ENCODE measurements at places on chromosomes 2 and 18. TPM values are rescaled to one million over a fixed set of nuclear protein-coding genes. Genes with fewer than 3 reads are reported as not detected.
A peak's percentile ranks its signal among the peaks of the same experiment; 100 is the strongest.

- DNase-seq = peak; percentile 52
These were observed 16.5 kb upstream of the CERS6 start for GRCh38 chr2:168439536-168439935.

- DNase-seq = peak; percentile 24
These were observed 228.9 kb upstream of the FOSL2 start for GRCh38 chr2:28163627-28164279.

GRCh38 chr2:237235383-237236095, 149.8 kb downstream of the COPS8 start:
- DNase-seq = peak; percentile 95

CYRIA gene
- total RNA-seq = 17.9 TPM

EVX2 gene
- total RNA-seq = not detected

GRCh38 chr2:44671276-44671675, 270.2 kb upstream of the SIX3 start:
- DNase-seq = no peak

TMEM37 gene
- 11.5 TPM for total RNA-seq

DNA sequence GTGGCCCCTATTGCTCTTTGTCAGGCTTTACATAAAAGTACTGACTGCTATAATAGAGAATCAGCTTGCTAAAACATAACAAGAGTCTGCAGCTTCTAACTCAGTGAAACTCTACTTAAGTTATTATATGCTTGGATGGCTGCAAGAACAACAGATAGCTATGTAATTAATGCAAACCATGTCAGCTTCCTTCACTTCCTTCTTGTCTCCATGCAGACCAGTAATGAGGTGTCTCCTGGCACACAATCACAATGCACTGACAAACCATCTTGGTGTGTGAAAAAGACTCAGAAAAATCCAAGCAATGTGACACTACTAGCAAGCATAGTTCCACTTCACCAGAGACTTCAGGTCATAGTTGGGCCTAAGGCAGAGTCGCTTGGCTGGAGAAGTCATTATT, 2068.9 kb upstream of the PIK3C3 start:
- DNase-seq = peak; percentile 64

DNA sequence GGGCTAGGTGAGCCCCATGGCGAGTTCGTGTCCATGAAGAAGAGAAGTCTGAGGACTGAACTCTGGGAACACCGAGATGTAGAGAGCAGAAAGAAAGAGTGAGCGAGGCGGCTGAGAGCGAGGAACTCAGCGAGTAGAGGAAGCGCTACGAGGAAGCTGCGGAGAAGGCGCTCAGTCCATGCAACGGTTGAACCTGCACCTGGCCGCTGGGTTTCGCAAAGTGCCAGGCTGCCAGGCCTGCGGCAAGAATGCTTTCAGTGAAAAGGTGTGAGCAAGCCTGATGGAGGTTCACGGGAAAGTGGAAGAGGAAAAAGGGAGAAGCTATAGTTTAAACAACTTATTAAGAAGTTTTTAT, 251.0 kb upstream of the TMEM200C start:
- DNase-seq = no peak

CRIM1 gene
- total RNA-seq = 76.1 TPM

GRCh38 chr2:101185085-101185484, 33.9 kb upstream of the TBC1D8 start:
- no peak for DNase-seq

- DNase-seq = no peak
These were observed 377.3 kb downstream of the LNPK start for GRCh38 chr2:175624785-175625184.

TAF4B gene
- 5.9 TPM for total RNA-seq

FAM210A gene
- 20.2 TPM for total RNA-seq

- no peak for DNase-seq
These were observed 46.3 kb upstream of the AQP4 start for GRCh38 chr18:26911840-26912239.

GRCh38 chr2:170191166-170191866, 13.4 kb downstream of the MYO3B start:
- no peak for DNase-seq

DNA sequence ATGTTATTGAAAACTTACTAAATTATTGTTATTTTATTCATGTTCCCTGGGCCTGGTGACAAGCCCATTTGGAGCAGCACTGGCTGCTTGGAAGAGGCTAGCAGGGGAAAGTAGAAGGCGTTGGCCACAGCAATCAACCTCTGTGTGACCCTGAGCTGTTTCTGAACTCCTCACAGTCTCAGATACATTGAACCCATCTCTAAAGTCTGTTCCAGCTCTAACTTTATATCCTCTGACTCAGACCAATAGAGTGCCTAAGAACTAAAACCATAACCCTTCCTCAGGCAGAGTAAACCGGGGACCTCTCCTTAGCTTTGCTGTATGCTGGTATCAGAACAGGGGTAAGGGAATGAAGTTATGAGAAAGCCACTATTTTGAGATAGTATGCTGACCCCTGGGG, 96.4 kb upstream of the NOL4 start:
- DNase-seq = no peak

- no peak for DNase-seq
These were observed 60.7 kb downstream of the TTC27 start for GRCh38 chr2:32688541-32688940.

CLEC4F gene
- 0.31 TPM for total RNA-seq

- no peak for DNase-seq
These were observed 60.9 kb downstream of the ATF2 start for GRCh38 chr2:175107146-175107545.

DNA sequence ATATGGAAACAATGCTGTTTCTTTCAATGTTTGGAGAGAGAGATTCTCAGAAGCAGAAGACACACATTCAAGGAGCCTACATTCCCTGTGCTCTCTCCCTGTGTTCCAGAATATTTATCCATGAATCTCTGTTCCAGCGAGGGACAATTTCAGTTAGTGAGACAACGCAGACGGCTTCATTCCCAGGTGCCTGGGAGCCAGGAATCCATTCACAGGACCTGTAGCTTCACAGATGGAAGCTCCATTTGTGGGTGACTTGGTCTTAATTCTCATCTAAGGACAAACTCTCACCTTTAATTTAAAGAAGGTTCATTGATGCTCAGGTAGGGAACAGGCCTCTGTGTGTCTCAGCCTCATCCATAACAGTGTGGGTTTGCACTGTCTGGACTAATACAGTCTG, 1156.6 kb downstream of the RPIA start:
- no peak for DNase-seq

DNA sequence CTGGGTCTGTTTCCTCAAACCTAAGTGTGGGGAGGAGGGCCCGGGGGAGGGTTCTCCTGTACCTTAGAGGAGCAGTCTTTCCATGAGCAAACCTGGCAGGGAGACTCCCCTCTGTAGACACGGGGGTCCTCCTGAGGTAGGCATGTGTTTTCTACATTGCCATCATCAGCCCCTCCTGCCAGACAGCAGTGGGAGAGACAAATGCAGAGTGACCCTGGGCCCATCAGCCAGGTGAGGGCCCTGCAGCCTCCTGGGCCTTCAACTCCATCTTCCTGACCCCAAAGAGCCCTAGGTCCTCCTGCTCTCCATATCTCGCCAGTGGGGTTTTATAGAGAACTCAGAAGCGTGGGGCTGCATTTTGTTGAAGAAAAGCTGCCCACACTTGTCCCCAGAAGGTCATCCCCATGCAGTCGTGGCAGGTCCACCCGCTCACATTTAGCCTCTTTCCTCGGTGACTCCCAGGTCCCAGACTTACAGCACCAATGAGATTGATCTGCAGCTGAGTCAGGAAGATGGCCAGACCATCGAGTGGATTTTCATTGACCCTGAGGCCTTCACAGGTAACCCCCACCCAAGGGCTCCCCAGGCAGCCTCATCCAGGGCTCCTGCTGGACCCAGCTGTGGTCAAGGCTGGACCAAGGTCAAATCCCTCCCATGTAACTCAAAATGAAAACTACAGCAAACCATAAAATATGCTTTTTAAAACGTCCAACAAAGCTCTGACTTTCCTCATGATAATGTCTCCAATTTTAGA, 2.6 kb downstream of the CHRNG start:
- DNase-seq = no peak

GRCh38 chr2:172775319-172775718, 39.7 kb downstream of the RAPGEF4 start:
- no peak for DNase-seq

DNA sequence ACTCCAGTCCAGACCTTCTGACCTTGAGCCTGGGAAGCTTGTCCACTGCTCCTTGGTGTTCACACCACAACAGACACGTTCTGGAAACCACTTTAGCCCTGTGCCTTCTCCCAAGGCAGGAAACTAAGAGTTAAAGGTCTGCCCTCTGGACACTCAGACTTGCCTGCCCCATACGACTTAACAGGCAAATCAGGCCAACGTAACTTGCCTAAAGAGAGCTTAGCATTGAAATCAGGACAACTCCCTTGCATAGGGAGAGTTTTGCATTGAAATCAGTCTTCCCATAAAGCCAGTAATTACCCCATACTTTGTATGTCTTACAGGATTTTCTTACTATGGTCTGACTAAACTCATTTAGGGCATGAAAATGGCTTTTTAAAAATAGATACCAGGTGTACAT, 18.5 kb downstream of the NFE2L2 start:
- DNase-seq = no peak

SP140 gene
- 6.7 TPM for total RNA-seq

REG1B gene
- 4.0 TPM for total RNA-seq

OSR1 gene
- 36.2 TPM for total RNA-seq

DNA sequence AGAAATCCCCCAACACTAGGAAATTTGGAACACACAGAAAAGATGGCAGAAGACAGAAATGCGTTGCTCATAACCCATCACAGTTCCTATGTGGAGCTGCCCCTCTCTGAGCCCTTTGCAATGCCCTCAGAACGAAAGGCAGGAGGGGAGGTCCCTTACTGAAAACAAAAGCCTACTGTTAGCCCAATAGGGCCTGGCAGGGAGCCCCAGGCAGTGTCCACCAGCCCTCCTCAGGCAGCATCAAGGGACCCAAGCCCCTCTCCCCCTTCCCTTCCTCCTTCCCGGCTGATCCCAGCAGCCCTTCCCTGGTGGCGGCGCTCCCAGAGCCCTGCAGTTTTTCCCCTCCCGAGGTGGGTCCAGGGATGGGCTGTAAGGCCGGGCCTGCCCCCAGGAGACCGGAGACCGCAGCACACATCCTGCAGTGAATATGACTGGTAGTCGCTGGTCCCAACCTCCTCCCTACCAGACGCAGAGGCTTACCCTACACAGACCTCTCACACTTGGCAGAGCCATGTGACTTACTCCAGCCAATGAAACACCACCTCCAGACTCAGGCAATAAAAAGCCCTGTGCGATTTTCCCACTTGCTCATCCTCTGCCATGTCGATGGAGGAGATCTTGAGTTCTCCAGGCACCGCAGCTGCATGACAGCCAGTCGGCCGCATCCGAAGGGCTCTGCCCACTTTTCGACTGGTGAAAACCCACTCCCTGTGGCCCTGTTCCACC, 19.4 kb upstream of the DUSP2 start:
- no peak for DNase-seq

GRCh38 chr18:77108821-77109647, 23.5 kb downstream of the MBP start:
- DNase-seq = no peak

GRCh38 chr2:67085146-67085545, 312.0 kb upstream of the ETAA1 start:
- peak; percentile 7 for DNase-seq
